Activated T-cell treated with anti-CD3 and anti-CD28 coated beads, Interleukin-2, amount 50 U/mL, for 48 hours (primary cell): ENCODE measurements at places on chromosomes 2 and 18.
A peak's percentile ranks its signal among the peaks of the same experiment; 100 is the strongest.

DNA sequence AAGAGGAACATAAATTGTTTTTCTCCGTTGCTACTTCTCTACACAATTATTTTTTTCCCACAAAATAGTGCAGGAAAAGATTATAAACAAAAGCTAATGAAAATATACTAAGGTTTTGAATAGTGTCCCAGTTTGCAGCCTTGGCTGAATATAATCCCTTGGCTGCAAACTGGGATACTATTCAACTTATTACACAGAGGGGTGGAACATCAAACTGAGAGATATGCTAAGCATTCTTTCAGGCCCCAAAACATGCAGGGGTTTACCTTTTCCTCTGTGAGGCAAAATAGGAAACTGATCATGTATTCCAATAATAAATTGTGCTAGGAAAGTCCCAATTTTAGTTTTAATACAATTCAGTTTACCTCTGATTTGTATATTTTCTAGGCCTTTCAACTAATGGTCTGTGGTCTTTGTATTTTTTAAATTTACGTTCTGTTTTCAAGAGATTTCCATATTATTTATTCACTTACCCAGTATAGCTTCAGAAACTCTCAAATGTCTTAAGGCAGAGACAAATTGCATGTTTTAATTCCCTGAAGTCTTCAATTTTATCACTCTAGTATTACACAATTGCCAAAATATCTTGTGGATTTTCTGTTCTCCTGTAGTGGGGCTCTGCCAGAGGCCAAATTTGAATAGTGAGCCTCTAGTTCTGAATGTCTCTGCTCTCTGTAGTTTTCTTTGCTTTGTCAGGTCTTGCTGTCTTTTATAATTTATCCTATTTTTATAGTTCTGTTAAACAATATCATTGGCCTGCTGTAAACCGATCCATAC lies 63.9 kb downstream of the PPP1R1C start:
- DNase-seq: no peak

DNA sequence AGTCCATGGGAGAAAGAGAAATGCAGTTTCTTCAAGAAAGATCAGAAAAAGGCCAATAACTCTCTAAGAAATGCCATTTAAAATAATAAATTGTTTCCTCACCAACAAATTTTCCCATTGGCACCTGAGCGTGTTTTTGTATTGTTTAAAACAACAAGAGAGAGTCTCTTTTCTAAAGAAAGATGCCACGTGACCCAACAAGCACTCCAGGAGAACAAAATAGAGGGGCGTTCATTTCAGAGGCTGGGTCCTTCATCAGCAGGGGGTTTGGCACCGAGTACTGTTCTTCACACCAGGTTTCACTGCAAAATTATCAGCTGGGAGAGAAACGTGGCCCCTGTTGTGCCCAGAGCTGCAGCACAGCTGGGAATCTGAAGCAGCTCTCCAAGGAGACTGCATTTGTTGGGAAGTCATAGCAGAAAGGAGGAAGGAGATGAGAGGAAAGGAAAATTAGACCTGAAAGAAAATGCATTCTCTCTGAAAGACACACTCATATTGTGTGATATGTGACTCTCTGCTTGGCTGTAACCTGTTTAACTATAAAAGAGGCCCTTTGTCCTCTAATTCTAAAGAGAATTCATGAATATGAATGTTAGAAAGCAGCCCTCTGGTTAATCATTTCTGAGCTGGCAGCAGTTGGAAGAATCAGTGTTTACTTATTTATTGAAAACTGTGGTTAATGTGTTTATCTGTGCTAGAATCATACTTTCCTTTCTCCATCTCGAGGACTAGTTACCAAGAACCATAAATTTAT lies 205.3 kb upstream of the CDH20 start:
- DNase-seq: no peak

DNA sequence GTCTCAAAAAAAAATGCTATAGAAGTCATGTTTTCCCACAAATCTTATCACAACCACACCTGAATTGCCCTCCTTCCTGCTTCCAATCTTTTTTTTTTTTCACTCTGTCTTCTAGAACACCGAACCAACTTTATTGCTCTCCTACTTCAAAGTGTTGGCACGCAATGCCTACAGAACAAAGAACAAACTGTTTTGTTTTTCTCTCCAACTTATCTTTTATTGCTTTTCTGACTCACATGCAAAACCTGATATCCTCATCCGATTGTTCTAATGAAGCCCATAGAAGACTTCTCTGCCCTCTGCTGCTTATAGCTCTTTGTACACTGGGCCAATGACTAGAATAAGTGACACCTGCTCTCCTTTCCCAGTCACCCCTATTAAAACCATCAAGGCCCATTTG lies 602.8 kb downstream of the EPHA4 start:
- DNase-seq: no peak

DNA sequence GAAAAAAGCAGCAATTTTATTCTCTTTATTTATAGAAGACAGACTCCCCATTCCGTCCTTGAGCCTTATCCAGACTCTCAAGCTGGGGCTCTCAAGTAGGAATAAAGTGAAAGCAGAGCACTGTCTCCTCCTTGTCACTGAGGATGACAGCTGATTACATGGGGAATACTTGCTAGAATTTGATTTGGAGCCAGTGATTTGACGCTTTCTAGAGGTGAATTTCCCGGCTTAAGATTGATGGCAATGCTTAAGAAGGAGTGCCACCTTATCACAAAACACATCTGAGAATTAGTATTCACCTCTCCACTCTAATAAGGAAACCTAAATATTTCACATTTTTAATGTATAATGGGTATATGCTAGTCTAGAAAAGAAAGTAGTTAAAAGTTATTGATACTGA lies 135.4 kb upstream of the SLC39A10 start:
- DNase-seq: no peak

DNA sequence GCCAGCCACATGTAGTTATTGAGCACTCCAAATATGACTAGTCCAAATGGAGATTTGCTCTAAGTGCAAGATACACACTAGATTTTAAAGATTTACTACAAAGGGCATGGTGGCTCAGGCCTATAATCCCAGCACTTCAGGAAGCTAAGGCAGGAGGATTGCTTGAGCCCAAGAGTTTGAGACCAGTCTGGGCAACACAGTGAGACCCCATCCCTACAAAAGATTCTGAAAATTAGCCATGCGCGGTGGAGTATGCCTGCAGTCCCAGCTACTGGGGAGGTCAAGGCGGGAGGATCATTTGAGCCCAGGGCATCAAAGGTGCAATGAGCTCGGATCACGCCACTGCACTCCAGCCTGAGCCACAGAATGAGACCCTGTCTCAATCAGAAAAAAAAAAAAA lies 93.5 kb upstream of the HNRNPA3 start:
- no peak for DNase-seq

- no peak for DNase-seq
Observed at GRCh38 chr18:24763765-24764513, 303.5 kb downstream of the HRH4 start.

DNA sequence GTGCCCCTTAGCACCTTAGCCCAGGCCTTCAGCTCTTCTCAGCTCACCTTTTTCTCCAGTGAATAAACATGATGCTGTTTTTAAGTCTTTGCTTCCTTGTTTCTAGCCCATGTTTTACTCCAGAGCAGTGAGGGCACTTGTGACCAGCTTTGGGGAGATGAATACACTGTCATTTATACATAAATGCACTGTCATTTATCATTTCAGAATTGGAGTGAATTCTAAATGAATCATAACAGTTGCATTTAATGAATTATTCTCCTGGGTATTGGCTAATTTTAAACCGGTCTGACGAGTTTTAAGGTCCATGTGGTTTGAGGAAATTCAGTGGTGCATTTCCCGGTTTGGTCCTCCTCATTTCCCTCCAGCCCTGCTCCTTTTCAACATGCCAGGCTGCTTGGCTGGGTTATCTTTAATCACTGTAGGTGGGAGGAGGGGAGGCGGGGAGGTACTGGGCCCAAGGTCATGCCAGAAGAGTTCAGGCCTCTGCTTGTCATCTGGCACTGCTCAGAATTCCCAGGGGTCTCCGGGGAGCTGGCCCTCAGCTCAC lies 23.9 kb downstream of the PRKCE start:
- no peak for DNase-seq

DNA sequence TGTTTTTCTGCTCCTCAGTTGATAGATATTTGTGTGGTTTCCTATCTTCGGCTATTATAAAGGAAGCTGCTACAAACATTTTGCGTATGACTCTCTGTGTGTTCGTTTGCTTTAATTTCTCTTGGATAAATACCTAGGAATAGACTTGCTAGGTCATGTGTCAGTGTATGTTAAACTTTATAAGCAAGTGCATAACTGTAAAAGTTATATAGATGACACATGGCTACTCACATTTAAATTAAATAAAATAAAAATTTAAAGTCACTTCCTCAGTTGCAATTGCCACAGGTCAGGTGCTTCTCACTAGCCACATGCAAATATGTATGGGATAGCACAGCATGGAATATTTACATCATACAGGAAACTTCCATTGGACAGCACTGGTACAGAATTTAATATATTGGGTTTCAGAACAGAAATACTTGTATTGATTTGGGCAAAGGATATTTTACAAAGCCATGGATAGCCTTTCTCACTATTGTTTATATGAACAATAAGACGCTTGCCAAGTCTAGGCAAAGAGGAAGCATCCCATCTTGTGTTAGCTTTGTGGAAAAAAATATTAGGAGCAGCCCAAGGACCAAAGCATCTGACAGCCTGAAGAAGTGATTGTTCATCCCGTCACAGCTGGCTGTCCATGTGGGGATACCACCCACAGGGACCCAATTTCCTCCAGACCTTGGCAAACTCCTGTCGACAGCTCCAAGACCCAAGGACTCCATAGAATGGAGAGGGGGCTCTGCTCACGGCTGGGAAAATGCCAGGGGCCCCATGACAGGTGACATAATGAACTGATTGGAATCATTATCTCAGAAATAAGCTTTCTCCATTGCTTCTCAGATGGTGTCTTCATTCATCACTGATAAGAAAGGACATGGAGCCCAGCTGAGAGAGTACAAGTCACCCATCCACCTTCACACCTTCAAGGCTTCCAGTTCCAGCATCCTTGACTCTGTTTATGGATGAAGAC lies 196.7 kb downstream of the SH3BP4 start:
- DNase-seq: no peak

DNA sequence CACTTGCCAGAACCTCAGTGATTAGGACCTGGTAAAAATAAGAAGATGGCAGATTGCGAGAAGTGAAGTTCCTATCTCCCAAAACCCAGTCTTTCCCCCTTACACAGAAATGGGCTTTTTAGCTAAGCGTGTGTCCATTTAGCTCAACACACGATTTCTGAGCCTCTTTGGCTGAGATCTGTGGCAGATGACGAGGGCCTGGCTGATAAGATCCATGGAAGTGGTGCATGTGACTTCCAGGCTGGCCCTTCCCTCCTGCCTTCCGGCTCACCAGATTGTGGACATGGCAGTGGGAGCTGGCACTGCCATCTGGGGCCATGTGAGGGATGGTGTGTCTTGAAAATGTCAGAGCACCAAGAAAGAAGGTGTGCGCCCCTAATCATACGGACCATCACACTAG lies 41.0 kb upstream of the ZFP36L2 start:
- no peak for DNase-seq

- peak; percentile 44 for DNase-seq
Observed at GRCh38 chr2:176106581-176107539, at the start of gene HOXD11. HOXD11 (plus strand) TSS chr2:176107280; CDS start chr2:176107356, 76 bp downstream.

GRCh38 chr2:163686289-163686688 lies 49.5 kb downstream of the FIGN start:
- DNase-seq: no peak

DNA sequence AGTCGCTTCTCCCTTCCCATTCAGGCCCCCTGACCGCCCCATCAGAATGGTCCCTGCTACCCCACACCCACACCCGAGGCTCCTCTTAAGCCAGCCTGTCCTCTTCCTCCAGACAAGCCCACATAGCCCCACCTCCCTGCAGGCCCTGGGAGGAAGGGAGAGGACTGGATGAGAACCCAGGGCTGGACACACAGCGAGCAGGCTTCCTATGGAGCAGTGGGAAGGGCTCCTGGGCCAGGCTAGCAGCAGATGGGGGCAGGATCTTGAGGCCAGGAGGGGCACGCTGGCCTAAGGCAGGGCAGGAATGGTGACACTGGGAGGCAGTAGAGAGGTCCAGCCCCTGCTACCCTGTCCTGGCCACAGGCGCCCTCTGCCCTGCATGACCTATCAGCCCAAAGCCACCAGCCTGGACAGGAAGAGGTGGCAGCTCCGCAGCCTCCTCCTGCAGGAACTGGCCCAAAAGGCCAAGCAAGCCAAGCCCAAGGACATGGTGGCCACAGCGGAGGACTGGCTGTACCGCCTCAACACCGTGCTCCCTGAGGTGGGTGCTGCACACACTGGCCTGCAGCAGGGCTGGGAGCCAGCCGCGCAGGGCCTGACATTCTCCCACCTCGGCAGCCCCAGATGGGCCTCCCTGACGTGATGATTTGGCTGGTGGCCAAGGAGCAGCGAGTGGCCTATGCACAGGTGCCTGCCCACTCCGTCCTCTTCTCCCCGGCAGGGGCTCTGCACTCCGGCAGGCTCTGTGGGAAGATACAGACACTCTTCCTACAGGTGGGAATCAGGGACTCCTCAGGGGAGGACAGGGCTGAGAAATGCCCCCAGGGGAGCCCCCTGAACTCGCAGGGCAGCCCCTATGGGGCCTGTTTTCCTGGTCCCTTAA lies 43.3 kb downstream of the FER1L5 start:
- no peak for DNase-seq

GRCh38 chr2:107633580-107634147 lies 193.0 kb upstream of the RGPD4 start:
- no peak for DNase-seq

- no peak for DNase-seq
Observed at GRCh38 chr18:11906176-11906575, 1.9 kb downstream of the MPPE1 start.

GRCh38 chr18:44197832-44198611 lies 482.7 kb upstream of the SETBP1 start:
- no peak for DNase-seq

GRCh38 chr2:241080405-241081189 lies 21.5 kb downstream of the MTERF4 start:
- DNase-seq: no peak

DNA sequence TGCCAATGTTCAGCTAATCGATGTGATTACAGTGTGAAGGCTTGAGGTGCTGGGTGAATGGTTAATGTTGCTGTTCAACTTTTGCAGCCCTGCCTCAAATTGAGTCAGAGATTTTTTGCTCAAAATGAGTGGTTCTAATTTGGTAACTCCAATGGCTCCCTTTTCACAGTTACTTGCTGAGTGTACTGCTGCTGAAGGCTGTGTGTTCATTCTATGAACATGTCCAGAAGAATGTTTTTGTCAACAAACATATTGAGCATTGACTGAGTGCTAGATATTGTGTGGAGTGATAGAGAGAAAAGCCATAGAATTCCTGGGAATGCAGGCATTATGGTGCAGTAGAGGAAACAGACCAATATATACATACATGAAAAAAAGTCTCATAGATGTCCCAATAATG lies 39.0 kb upstream of the TCF4 start:
- DNase-seq: no peak
